ENCODE measurements at places on chromosomes 7 and 10. TPM values are rescaled to one million over a fixed set of nuclear protein-coding genes. Genes with fewer than 3 reads are reported as not detected.

The TDRD1 gene
- not detected for total RNA-seq

GRCh38 chr7:38163671-38164070 is 14.4 kb upstream of the STARD3NL start:
- no peak overlapping the region for H3K27ac ChIP-seq
- no peaks in the 10 kb centered on the region for H3K4me1 ChIP-seq
- DNase-seq: no peak
- H3K4me3 ChIP-seq: no peak overlapping the region

The LRGUK gene
- 0.10 TPM for total RNA-seq

GRCh38 chr7:882336-883035 is 6.1 kb downstream of the GET4 start:
- peaks cover 2% of the 10 kb centered on the region for H3K27me3 ChIP-seq
- H3K4me3 ChIP-seq: no peak overlapping the region
- DNase-seq: no peak
- no peak overlapping the region for H3K27ac ChIP-seq

GRCh38 chr7:102279537-102280400 is 6.9 kb upstream of the SH2B2 start:
- H3K4me1 ChIP-seq: no peaks in the 10 kb centered on the region
- H3K27ac ChIP-seq: no peak overlapping the region
- peak; percentile 22 for DNase-seq
- H3K4me3 ChIP-seq: no peak overlapping the region
- no peaks in the 10 kb centered on the region for H3K27me3 ChIP-seq
- H3K36me3 ChIP-seq: no peaks in the 10 kb centered on the region

- H3K36me3 ChIP-seq: peaks cover 4% of the 10 kb centered on the region
- no peak overlapping the region for H3K4me3 ChIP-seq
- H3K4me1 ChIP-seq: no peaks in the 10 kb centered on the region
- no peaks in the 10 kb centered on the region for H3K27me3 ChIP-seq
These were observed 56.0 kb downstream of the NDUFB2 start for GRCh38 chr7:140752533-140752932.

DNA sequence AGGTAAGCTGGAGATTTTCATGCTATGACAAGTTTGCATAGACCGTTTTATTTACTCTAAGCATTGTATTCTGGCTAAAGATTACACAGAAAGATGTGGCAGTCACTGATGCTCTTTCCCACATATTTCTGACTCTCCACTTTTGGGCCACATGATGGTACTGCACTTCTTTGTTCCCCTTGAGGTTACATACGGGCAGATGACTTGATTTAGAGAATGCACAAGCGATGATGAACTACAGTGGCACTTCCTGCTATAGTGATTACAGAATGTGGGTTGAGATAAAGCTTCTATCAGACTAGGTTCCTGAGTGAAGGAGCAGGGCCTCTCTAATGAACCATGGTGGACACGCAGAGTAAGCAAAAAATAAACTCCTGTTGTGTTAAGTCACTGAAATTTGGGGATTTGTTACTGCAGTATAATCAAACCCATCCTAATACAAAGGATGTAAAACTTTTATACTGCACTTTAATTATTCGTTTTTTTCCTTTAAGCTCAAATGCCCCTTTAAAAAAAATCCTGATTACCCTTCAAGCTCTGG is 177.9 kb downstream of the TAX1BP1 start:
- no peaks in the 10 kb centered on the region for H3K27me3 ChIP-seq
- H3K27ac ChIP-seq: peak overlapping the region; percentile 67
- peaks cover 53% of the 10 kb centered on the region for H3K4me1 ChIP-seq
- DNase-seq: peak; percentile 81
- peak overlapping the region; percentile 15 for H3K4me3 ChIP-seq

- H3K36me3 ChIP-seq: no peaks in the 10 kb centered on the region
- DNase-seq: no peak
- no peak overlapping the region for H3K4me3 ChIP-seq
- H3K27ac ChIP-seq: no peak overlapping the region
These were observed 203.2 kb downstream of the PCLO start for GRCh38 chr7:82959528-82959927.

The NAT16 gene
- not detected for total RNA-seq

DNA sequence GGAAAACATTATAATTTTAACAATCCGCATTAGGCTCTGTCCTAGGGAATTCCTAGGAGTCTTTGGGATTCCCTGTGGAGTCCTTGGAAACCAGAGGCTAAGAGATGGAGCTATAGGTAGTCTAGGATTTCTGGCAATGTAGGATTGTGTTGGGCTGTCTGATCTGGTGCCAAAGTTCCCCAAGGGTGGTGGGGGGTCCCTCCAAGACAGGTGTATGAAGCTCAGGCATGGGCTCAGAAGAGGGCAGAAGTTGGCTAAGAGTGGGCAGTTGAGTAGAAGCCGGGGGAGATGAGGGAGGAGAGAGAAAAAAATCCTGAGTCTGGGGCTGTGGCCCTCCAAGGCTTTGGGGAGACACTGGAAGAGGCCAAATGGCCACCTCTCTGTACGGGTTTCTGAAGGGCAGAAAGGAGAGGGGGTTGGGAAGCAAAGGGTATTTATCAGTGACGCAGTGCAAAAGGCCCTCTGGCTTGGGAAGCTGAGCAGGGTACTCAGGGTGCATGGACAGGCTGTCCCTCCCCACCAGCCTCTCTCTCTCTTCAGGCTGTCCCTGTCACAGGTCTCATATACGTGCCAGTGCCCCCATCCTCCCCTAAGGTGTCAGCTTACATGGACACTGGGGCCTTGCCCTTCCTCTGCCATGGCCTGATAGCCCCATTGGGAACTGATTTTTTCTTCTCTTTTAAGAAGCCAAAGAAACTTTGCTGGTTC is 929 bp downstream of the HOXA6 start:
- H3K27me3 ChIP-seq: peaks cover 3% of the 10 kb centered on the region
- H3K4me3 ChIP-seq: no peak overlapping the region
- H3K36me3 ChIP-seq: peaks cover 8% of the 10 kb centered on the region
- no peak overlapping the region for H3K27ac ChIP-seq

GRCh38 chr10:97140049-97140846 is 45.5 kb downstream of the SLIT1 start:
- no peak for DNase-seq
- no peak overlapping the region for H3K27ac ChIP-seq
- no peaks in the 10 kb centered on the region for H3K36me3 ChIP-seq

The PNLIP gene
- total RNA-seq: not detected

- peak overlapping the region; percentile 70 for H3K4me3 ChIP-seq
- peak overlapping the region; percentile 91 for H3K27ac ChIP-seq
- peak; percentile 93 for DNase-seq
These were observed 9.6 kb downstream of the ATP5F1C start for GRCh38 chr10:7797582-7797981.

The CABCOCO1 gene
- 0.24 TPM for total RNA-seq

The RASA4 gene
- total RNA-seq: 80.4 TPM

DNA sequence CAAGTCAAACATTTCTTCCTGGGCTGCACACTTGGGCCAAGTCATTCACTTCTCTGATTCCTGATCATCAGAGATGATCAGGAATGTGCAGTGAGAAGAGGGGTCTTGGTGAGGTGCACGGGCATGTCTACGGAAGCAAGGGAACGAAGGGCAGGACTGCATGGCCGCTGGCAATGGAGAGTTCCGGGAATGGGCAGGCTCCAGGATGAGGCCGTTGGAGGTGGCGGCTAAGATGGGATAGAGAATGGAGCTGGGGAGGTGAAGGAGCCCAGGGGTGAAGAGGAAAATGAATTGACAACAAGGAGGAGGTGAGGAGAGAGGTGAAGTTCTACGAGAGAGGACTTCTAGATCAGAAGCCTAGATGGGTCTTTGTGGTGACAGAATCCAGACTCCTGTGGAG is 260.0 kb downstream of the GRID1 start:
- H3K4me3 ChIP-seq: no peak overlapping the region
- DNase-seq: no peak
- no peaks in the 10 kb centered on the region for H3K4me1 ChIP-seq
- H3K36me3 ChIP-seq: 0 out of 2 replicates have a peak, but pooled peaks cover 6% of the 10 kb centered on the region
- H3K27me3 ChIP-seq: peaks cover 3% of the 10 kb centered on the region

The ADRA2A gene
- total RNA-seq: not detected

- no peak overlapping the region for H3K27ac ChIP-seq
- DNase-seq: no peak
- peaks cover 68% of the 10 kb centered on the region for H3K36me3 ChIP-seq
- no peaks in the 10 kb centered on the region for H3K27me3 ChIP-seq
- H3K4me3 ChIP-seq: no peak overlapping the region
These were observed 105.1 kb downstream of the PIP4K2A start for GRCh38 chr10:22609251-22609650.

DNA sequence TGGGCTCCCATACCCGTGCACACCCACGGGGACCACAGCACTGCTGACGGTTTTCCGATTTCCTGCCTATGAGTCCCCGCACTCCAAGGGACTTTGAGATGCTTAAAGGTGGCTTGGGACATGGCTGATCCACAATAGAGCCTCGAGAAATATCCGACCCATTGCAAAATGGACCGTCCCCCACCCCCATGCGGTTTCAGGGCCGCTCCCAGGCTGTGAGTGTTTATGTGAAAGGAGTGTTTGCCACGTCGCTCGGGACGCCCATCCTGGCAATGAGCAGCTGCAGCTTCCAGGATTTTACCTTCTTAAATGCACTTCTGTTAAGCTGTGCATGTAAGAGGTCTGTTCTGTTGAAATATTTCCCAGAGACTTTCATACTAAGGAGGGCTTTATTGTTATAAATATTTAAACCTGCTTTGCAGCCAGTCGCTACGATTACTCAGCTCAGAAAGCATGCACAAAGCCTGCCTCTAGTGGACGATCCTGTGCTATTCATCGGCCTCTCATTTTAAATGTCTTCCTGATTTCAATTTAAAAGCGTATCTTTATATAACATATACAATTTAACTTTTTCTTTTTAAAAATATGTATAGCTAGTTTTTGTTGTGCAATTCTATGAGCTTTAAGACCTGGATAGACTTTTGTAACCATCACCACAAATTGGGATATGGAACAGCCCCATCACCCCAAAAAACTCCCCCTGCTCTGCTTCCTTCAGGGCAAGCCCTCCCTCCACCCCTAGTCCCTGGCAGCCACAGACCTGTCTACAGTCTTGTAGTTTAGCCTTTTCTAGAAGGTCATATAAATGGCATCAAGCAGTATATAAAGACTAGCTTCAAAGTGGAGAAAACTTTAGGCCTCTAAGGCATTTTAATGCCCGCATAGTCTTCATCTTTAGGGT is 418.3 kb downstream of the PAXIP1 start:
- H3K4me3 ChIP-seq: no peak overlapping the region
- no peaks in the 10 kb centered on the region for H3K27me3 ChIP-seq
- no peak for DNase-seq
- H3K36me3 ChIP-seq: peaks cover 11% of the 10 kb centered on the region
- no peaks in the 10 kb centered on the region for H3K4me1 ChIP-seq

DNA sequence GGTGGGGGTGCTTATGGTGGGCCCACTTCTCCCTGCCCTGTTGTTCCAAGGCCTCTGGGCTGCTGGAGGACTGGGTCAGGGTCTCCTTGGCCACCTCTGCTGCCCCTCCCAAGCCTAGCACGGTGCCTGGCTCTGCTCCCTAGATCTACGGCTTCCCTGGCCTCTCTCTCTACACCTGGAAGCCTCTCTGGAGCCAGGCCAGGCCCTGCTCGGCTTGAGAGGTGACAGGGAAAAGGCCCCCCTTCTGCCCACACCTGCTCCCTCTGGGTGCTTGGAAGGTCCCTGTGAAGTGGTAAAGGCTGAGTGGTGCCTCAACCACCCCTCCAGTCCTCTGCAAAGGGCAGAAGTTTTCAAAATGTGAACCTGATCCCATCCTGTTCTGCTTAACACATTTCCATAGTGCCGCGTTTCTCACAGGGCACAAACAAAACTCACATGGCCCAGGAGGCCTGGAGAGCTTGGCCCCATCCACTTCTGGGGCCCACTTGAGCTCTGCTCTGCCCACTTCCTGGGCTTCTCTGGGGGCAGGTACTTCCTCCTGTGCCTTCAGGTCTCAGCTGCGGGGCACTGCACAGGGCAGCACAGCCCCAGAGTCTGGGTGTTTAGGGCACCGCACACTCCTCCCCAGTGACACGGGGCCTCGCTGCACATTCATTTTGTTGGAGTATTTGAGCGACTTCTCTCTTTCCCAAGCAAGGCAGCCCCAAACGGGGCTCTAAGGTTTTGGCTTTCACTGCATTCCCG is 169.9 kb downstream of the PIP4K2A start:
- no peaks in the 10 kb centered on the region for H3K27me3 ChIP-seq
- DNase-seq: no peak
- H3K27ac ChIP-seq: no peak overlapping the region
- peaks cover 19% of the 10 kb centered on the region for H3K36me3 ChIP-seq

The PON3 gene
- total RNA-seq: not detected

DNA sequence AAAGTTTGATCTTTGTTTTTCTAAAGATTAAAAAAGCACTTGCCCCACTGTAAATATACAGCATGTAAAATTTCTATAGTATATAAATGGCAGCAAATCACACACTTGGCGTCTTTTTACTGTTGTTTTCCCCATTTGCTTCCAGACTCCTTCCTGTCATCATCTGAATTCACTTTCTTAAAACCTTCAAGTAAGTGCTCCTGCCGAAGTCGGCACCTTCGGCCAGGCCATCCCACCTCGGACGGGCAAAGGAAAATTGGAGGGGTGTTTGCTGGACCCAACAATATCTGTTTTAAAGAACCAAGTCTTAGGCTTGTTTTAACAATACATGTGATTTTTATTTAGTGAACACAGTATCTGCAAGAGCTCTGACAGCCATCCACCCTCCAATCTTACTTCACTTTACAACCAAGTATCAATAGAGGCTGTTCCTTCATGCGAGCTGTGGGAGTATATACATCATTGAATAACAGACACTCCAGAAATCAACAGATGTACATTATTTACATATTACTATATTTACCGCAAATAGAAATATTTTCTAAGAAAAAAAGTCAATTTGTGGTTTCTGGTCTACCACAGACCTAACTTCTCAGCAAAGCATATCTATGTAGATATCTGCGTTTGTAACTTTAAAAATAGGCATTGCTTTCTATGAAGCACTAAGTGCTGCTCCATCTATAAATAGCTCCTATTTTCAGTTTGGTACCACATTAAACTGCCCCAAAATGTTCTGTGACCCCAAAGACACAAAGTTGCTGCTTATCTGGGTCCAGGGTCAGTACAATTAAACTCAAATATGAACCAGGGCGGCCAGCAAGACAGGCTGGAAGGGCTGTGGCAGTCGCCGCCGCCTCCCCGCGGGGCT is 110.7 kb downstream of the CYTH3 start:
- H3K27me3 ChIP-seq: peaks cover 12% of the 10 kb centered on the region
- H3K27ac ChIP-seq: no peak overlapping the region
- peaks cover 20% of the 10 kb centered on the region for H3K4me1 ChIP-seq
- H3K4me3 ChIP-seq: no peak overlapping the region

- DNase-seq: no peak
- peaks cover 3% of the 10 kb centered on the region for H3K27me3 ChIP-seq
- H3K4me1 ChIP-seq: peaks cover 69% of the 10 kb centered on the region
These were observed 89.2 kb downstream of the DIP2C start for GRCh38 chr10:600234-600633.

GRCh38 chr10:122435212-122435827 is 19.1 kb upstream of the ARMS2 start:
- H3K27ac ChIP-seq: no peak overlapping the region
- DNase-seq: peak; percentile 48
- H3K36me3 ChIP-seq: no peaks in the 10 kb centered on the region

The C10orf95 gene
- not detected for total RNA-seq

All from HFFc6 (cell line).